ENCODE measurements at places on chromosomes 5 and 9.
A peak's percentile ranks its signal among the peaks of the same experiment; 100 is the strongest.

DNA sequence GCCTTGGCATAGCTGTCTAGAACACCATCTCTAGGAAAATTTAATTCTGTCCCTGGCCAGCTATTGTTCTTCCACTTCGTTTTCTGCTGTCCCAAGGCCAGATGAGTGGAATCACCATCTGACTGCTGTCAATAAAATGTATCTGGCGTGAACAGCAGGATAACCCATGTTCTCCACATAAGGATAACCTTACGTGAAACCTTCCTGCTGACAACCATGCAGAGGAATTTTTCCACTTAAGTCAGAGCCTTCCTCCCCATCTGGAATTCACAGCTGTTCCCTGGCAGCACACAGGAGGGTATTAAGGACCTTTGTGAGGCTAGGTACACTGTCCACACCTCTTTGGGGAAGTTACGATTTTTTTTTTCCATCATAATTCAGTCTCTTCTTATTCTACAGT, 28.6 kb downstream of the RNF44 start:
- DNase-seq, result no peak

- DNase-seq, result no peak
Measured at GRCh38 chr9:93678199-93679019, 102.0 kb downstream of the PHF2 start.

DNA sequence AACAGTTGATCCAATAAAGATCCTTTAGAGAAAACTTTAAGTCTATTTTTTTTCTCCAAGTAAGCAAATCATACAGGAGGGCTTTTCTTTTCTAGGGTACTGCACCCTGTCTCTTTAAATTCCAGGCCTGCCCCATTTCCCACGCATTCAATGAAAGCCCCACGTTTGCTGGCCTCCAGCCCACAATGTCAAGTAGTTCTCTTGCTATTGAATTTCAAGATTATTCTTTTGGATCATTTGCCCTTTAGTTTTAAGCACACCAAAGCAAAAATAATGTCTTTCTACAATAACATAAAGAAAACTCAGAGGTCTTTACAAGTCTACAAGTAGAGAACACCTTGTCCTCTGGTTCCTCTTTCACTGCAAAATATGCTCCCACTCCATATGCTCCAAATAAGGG, 15.6 kb downstream of the MLLT3 start:
- DNase-seq, result no peak

GRCh38 chr5:179240561-179240960, 104.7 kb downstream of the ADAMTS2 start:
- no peak for DNase-seq

DNA sequence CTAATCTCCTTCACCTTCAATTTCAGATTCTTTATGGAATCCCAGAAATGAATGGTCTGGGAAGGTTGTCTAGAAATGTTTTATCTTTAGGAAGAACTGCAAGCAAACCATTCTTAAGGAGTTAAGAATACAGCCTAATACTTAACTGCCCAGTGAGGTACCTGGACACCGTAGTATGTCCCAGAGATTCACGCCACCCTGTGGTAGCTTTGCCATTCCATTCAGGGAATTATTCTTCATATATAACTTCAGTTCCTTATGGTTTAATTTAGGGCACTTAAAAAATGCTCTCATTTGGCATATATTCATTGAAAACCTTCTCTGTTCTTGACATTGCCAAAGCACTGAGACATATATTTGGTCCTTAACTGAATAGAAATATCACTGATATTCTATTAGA, 49.7 kb downstream of the ACTBL2 start:
- DNase-seq, result peak; percentile 8

GRCh38 chr5:16862777-16863176, 73.3 kb downstream of the MYO10 start:
- DNase-seq, result no peak

DNA sequence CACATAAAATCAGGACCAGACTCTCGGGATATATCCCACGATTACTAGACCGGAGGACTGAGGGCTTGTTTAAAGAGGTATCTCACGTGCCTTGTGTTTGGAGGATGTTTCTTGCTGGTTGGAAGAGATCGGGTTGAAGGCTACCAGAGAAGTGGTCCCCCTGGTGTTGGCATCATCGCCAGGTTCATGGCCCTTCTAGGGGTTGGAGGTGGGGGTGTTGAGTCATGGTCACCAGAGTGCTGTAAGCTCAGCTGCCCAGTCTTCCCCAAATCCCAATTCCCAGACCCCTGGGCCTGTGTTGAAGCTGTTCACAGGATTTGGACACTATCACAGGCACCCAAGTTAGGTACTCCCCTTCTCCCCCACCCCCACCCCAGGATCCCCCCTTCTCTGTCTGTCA, 29.1 kb upstream of the PRDM12 start:
- DNase-seq, result no peak

GRCh38 chr9:78112406-78112805, 80.8 kb upstream of the GNAQ start:
- DNase-seq, result no peak

- no peak for DNase-seq
Measured at GRCh38 chr9:4139196-4139595, 160.7 kb downstream of the GLIS3 start.

GRCh38 chr5:77016962-77017361, 13.2 kb upstream of the AGGF1 start:
- DNase-seq, result no peak

- peak; percentile 76 for DNase-seq
Measured at GRCh38 chr5:146007270-146007669, 70.9 kb downstream of the SH3RF2 start.

GRCh38 chr9:37917801-37918664, 14.1 kb upstream of the SLC25A51 start:
- no peak for DNase-seq

GRCh38 chr9:132726576-132727130, 56.4 kb downstream of the GTF3C4 start:
- DNase-seq, result no peak

GRCh38 chr5:80753712-80754111, 98.9 kb upstream of the DHFR start:
- no peak for DNase-seq

GRCh38 chr5:59317023-59317773, 576.3 kb downstream of the PDE4D start:
- DNase-seq, result no peak

GRCh38 chr5:65925601-65926275, 637 bp upstream of the ERBIN start:
- peak; percentile 67 for DNase-seq

DNA sequence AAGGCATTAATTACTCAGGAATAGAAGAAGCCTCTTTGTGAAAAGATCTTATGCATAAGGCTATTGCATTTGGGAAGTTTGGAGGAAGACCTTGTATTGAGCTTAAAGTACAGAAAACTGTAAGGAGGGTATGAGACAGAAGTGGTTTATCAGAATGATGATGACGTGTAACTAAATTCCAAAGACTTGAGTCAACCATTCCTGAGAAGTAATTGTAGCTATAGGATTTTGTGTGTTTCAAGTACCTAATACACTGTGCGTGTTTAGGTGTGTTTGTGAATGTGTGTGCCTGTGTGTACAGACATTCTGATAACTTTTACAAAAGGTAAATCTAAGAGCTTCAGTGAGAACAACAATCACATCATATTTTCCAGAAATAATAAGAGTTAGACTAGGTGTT, 46.5 kb upstream of the IRX2 start:
- DNase-seq, result no peak

GRCh38 chr9:115594557-115594956, 476.6 kb upstream of the TNC start:
- DNase-seq, result no peak

GRCh38 chr9:126158588-126159429, 167.8 kb upstream of the MVB12B start:
- no peak for DNase-seq

DNA sequence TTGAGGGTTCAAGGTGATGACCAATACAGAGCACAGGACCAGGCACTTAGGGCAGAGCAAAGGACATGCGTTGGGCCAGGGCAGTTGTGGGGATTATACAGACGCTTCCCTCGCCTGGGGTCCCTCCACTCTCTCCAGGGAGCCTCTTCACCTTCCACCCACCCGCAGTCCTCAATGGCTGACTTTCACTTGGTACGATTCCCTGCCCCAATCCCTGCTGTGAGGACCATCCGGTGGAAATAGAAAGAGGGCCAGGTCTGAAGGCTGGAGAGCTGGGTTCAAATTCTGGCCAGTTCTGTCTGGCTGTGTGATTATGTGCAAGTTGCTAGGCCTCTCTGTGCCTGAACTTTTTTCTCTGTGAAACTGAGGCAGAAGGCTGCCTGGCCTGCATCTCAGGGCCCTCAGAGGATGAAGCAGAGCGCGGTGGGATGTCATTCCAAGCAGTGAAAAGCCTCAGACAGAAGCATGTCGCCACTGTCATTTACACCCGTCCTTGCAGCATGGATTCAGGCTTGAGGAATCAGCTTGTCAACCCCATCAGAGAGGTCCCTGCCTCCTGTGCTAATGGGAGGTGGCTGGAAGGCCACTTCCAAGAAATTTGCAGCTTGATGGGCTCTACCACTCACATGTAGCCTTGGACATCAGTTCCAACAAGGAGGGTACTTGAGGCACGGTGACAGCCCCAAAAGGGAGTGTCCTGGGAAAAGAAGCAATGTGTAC, 206.6 kb upstream of the IER5L start:
- DNase-seq, result no peak

- DNase-seq, result peak; percentile 7
Measured at GRCh38 chr5:113371721-113372196, 63.0 kb downstream of the TSSK1B start.

Measured in A172 (cell line).